Osteocyte (in vitro differentiated cells): ENCODE measurements at places on chromosomes 6 and 20. TPM values are rescaled to one million over a fixed set of nuclear protein-coding genes. Genes with fewer than 3 reads are reported as not detected.

The FILIP1 gene
- 0.05 and 0.10 TPM in 2 replicates for total RNA-seq

The ADGRB3 gene
- 8.8 and 8.9 TPM in 2 replicates for total RNA-seq

The PRSS35 gene
- 24.5 and 26.5 TPM in 2 replicates for total RNA-seq

The SIRPG gene
- total RNA-seq = not detected in 2 replicates

GRCh38 chr6:15440040-15440439 is 194.2 kb downstream of the JARID2 start:
- no peaks in the 10 kb centered on the region for H3K36me3 ChIP-seq
- H3K4me3 ChIP-seq = no peak overlapping the region
- H3K27me3 ChIP-seq = no peaks in the 10 kb centered on the region
- peaks cover 38% of the 10 kb centered on the region for H3K4me1 ChIP-seq

GRCh38 chr6:3759646-3760232 is 8.2 kb upstream of the PXDC1 start:
- peak overlapping the region; percentile 63 for H3K27ac ChIP-seq
- H3K27me3 ChIP-seq = no peaks in the 10 kb centered on the region
- peaks cover 52% of the 10 kb centered on the region for H3K4me1 ChIP-seq
- DNase-seq = no peak
- no peak overlapping the region for H3K4me3 ChIP-seq

- H3K36me3 ChIP-seq = no peaks in the 10 kb centered on the region
- H3K27ac ChIP-seq = no peak overlapping the region
- no peaks in the 10 kb centered on the region for H3K27me3 ChIP-seq
- peaks cover 12% of the 10 kb centered on the region for H3K4me1 ChIP-seq
- no peak overlapping the region for H3K4me3 ChIP-seq
Observed at GRCh38 chr6:101879782-101880181, 486.3 kb downstream of the GRIK2 start.

- H3K27me3 ChIP-seq = no peaks in the 10 kb centered on the region
- H3K4me1 ChIP-seq = peaks cover 9% of the 10 kb centered on the region
- no peak for DNase-seq
Observed at GRCh38 chr6:26345832-26346231, 19.2 kb upstream of the BTN3A2 start.
